ENCODE measurements at places on chromosomes 16 and 17. TPM values are rescaled to one million over a fixed set of nuclear protein-coding genes. Genes with fewer than 3 reads are reported as not detected.

Gene TMEM98
- 172 TPM for polyA plus RNA-seq

DNA sequence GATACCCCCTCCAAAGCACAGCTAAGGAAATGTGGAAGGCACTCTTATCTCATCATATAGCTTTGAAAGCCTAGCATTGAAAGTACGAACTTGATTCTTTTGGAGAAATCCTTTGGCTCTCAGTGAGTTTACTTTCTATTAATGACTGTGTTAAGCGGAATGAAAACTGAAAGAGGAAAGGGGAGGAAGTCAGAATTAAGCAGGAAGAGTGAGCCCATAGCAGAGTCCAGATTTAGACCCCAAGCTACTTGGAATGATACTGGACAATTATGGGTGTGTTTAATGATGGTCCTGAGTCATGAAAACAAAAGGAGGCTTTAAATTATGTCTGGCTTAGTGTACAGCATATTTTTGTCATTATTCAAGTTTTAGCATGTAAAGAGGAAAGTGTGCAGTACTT lies 42.2 kb downstream of the TENT4B start:
- DNase-seq: peak; percentile 49

DNA sequence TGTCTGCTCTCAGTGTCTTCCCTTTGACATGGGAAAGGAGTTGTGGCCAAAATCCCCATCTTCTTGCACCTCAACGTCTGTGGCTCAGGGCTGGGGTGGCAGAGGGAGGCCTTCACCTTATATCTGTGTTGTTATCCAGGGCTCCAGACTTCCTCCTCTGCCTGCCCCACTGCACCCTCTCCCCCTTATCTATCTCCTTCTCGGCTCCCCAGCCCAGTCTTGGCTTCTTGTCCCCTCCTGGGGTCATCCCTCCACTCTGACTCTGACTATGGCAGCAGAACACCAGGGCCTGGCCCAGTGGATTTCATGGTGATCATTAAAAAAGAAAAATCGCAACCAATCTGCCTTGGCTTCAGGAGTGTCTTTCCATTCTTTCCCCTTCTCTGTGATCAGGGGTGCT lies 918 bp upstream of the MRM1 start:
- no peak for DNase-seq

DNA sequence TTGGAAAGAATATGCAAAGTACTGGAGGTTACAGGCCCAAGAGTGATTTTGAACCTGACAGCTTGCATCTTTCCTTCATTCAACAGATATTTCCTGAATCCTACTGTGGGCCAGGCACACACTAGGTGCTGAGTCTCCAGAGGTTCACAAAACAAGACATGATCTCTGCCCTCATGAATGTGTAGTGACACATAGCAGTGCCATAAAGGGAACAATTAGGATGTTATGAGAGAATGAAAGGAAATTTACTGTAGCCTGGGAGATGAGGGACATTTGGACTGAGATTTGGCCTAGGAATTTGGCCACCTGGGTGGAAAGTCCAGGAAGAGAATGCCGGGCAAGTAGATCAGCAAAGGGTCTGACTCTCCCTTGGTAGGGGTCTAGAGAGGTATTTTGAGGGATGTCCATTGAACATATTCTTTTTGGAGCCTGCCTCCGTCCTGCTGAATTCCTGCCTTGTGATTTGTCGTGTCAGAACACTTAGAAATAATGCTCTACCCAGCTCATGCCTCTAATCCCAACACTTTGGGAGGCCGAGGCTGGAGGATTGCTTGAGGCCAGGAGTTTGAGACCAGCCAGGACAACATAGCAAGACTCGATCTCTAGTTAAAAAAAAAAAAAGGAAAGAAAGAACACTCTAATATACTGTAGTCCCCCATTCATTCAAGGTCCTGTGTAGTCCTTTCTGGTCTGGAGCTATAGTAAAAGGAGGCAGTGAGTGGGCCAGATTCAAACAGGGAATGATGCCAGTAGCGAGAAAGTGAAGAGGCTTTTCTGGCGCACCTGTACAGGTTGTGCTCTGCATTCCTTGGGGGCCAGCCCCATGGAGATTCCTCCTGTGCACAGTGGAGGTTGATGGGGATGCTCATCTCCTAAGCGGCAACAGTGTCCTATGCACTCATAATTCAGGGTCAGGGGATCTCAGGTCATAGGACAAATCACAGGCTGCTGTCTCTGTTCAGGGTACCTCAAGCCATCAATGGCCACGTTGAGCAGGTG lies 90.6 kb upstream of the CLEC18A start:
- no peak for DNase-seq

DNA sequence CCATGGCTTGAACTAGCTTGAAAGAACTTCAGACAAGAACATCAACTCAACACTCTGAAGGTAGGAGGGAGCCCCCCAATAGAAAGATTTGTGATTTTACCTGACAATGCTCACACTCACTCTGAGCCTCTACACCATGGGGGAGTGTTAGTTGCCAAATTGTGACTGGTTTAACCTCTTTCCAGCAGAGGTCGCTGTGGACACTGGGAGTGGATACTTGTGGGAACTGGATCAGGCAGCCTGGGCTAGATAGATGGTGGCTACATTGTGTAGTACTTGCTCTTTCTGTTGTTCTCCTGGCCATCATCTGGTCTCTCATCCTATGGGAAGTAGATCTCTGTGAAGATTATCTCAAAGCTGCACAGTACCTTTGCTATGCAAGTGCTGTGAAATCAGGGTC lies 2.9 kb downstream of the SMPD3 start:
- DNase-seq: peak; percentile 23

- DNase-seq: peak; percentile 24
Measured at GRCh38 chr17:17568772-17569195, 22.7 kb downstream of the PEMT start.

Data from fibroblast of lung (primary cell).